ENCODE measurements at places on chromosomes 13 and 19. TPM values are rescaled to one million over a fixed set of nuclear protein-coding genes. Genes with fewer than 3 reads are reported as not detected.

- DNase-seq = peak; percentile 60
Measured at GRCh38 chr19:47111006-47111621, 2.5 kb downstream of the ZC3H4 start.

GRCh38 chr13:41780715-41781706 is 179.9 kb downstream of the VWA8 start:
- DNase-seq = no peak

GRCh38 chr13:102812611-102813287 is 13.8 kb downstream of the BIVM start:
- DNase-seq = no peak

GRCh38 chr19:14167576-14168138 is 31.3 kb upstream of the ASF1B start:
- DNase-seq = no peak

GRCh38 chr13:99725644-99726043 is 224.4 kb downstream of the TM9SF2 start:
- DNase-seq = no peak

DNA sequence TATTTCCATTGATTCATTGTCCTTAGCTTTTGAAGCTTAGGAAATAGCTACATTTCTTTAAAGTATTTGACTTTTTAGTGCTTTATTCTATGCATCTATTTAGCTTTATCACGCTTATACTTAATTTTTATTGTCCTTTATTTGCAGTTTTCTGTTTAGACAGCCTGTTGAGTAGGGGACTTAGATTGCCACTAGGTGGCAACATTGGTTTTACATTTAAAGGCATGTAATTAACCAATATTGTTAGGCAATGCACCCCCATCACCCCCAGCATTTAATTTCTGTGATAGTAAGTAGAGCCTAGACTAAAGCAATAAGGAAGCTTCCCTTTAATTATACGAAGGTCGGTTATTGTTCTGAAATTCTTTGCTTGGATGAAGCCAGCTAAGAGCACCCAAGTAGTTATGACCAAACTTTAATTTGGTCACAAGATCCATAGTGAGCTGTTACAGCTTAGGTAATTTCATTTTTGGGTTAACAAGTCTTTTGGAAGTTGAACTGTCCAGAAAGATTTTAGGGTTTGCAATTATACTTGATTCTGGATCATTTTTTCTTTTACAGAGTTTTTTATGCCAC is 36.5 kb downstream of the B3GLCT start:
- DNase-seq = peak; percentile 84

- DNase-seq = no peak
Measured at GRCh38 chr13:31885994-31886393, 145.6 kb upstream of the FRY start.

DNA sequence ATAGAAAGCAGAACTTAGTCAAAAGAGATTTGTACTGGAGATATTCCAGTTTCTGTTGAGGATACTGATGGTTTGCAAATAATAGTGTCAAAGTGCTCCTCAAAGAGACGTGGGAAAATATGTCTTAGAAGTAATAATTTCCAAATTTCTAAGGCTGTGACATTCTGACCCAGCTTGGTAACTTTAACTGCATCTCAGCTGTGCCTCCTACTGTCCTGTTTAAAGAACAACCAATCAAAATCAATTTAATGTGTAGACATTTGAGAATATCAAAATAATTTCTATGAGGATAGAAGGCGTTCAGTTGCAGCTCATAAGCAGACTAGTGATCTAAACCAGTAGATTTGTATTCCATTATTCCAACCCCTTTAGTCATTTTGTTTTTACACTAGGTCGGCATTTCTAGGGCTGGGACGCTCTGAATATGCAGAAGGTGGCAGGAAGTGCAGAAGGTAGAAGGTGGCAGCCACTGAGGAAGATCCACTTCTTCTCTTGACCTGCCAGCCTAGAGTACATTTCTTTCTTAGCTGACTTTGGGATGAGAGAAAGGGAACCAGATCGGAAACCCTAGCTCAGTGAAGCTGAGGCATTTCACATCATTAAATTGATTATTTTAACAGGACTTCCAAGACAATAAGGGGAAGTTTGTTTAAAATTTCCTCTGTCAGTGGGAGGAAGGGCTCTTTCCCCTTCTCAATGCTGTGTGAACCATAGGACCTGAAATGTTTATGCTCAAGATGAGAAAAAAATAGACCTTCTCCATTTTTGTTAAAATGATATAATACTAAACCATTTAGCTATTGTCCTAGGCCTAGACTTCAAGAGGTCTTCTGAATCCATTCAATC is 67.5 kb downstream of the COL4A1 start:
- no peak for DNase-seq

DNA sequence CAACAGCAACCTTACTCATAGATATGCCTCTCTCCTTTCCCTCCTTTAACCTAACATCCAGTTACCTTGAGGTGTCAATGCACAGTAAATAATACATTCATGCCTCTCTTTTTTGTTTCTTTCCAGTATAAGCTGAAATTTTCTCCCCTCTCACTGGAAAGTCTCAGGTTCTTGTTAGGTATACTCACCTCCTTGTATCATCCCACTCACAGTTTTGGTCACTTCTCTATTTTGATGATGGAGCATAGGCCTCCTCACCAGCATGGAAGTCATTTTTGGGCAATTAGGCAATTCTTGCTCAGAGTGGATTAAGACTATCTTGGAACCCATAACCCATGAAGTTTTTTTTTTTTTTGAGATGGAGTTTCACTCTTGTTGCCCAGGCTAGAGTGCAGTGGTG is 5.7 kb upstream of the LGALS14 start:
- no peak for DNase-seq

DNA sequence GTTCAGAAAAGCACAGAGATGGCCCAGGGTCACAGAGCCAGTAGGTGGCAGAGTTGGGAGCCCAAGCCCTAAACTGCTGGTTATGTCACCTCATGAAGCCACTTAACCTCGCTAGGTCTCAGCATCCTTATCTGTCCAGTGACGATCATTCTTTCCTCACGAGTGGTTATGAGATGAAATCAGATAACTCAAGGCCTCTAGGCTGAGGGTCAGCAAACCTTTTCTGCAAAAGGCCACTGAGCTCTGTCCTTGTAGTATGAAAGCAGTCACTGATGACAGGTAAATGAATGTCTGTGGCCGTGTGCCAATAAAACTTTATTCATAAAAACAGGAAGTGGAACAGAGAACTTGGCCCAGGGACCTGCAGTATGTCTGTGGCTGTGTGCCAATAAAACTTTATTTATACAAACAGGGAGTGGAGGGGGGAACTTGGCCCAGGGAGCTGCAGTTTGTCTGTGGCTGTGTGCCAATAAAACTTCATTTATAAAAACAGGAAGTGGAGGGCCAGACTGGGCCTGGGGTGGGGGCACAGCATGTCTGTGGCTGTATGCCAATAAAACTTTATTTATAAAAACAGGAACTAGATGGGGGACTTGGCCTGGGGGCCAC is 71.2 kb downstream of the GNG7 start:
- peak; percentile 81 for DNase-seq

- peak; percentile 56 for DNase-seq
Measured at GRCh38 chr19:16623576-16623975, 4.4 kb downstream of the MED26 start.

- DNase-seq = no peak
Measured at GRCh38 chr13:113404723-113405471, 41.0 kb upstream of the GRTP1 start.

- DNase-seq = no peak
Measured at GRCh38 chr19:13035820-13036365, 40.6 kb downstream of the NFIX start.

- DNase-seq = peak; percentile 47
Measured at GRCh38 chr13:34037636-34038540, 219.9 kb downstream of the RFC3 start.

- DNase-seq = no peak
Measured at GRCh38 chr13:50474088-50474662, 369.3 kb downstream of the DLEU7 start.

DNA sequence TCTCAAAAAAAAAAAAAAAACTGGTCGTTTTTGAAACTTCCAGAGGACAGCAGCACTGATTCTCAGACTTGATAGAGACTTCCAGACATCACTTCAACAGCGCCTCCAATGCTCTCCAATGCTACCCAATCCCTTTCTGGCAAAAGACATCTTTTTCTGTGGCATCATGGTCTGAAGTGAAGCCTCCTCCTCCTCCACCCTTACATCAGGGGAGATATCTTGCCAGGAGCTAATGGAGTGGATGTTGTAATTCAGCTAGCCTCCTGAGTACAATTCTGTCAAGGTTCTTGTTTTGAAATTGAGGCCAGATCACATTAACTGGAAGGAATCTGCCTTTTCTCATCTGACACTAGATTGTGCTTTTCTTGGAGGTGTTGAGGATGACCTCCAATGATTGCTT is 24.2 kb downstream of the FXYD5 start:
- DNase-seq = no peak

- DNase-seq = no peak
Measured at GRCh38 chr19:15268192-15268927, 36.1 kb upstream of the EPHX3 start.

- DNase-seq = no peak
Measured at GRCh38 chr13:113544071-113544891, 40.3 kb upstream of the TFDP1 start.

DNA sequence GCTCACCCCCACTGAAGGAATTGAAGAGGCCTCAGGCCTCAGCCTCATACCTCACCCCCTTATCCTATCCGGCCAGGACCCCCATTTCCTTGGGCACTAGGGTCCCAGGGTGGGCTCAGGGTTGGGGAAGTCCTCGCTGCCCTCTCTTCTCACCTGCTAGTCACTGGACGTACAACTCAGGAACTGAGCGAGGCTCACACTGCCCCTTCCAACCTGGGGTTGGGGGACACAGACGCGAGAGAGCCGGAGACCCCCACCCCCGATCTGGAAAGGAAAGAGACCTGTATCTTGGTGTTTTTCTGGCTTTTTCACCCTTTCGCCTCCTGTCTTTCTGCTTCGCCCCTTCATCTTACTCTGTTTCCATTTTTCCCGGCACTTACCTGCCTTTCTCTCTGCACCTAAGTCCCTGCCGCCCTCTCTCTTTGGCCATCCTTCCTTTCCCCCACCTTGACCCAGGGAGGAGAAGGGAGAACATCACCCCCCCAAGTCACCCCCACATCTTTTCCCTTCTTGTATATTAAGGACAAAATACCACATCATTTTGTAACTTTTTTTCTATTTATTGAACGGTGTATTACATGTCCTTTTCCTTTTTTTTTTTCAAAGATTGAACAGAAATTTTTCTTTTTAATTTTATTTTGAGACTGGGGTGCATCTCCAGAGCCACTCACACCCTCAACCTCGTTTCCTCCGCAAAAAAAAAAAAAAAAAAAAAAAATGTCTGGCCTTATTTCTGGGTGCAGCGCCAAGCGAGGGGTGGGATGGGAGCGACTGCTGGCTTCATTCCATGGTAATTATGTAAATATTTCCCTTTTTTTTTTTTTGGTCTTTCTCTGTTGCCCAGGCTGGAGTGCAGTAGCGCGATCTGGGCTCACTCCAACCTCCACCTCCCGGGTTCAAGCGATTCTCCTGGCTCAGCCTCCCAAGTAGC is 36.6 kb downstream of the ZSWIM4 start:
- no peak for DNase-seq

DNA sequence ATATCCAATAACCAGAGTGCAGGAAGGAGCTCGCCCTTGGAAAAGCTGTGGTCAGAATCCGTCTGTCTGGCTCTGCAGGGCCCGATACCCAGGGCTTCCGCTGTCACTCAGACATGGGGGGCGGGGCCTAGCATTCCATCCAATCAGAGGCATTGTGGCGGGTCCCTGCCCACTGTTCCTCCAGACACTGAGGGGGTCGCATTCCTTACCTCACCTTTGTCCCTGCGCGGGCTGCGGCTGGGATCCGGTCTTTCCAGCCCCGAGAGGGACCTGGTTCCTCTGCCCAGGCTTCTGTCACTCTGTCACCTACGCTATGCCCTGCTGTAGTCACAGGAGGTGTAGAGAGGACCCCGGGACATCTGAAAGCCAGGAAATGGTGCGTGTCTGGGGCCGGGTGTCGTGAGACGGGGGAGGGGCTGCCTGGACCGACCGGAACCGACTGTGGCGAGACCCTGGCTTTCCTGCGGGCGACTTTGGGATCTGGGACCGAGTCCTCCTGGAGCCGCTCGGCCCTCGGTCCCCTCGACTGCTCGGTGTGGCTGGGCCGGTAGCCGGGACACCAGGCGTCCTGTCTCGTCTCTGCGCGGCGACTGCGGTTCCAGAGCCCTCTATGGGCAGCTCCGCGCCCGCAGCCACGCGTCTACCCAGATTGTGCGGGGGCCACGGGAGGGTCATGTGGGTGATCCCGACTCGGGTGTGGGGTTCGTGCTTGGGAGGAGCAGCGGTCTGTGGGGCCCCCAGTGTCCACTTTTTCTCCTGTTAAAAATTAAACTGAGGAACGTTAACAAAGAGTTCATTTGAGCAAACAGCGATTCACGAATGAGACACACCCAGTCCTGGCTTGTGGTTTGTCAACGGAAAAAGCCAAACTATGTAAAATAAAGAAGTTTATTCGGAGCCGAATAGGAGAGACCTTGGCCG is at the start of gene ZNF69:
Gene ZNF69 (plus strand): TSS at position 172 of the 921 bp plus-strand sequence. CDS start 142 bp downstream, at position 314.
- peak; percentile 82 for DNase-seq

The PDX1 gene
- total RNA-seq = not detected

The CFAP97D2 gene
- not detected for total RNA-seq

The CGB1 gene
- not detected for total RNA-seq

The HS6ST3 gene
- total RNA-seq = not detected

The ZGLP1 gene
- 5.4 TPM for total RNA-seq

The TMEM59L gene
- 0.89 TPM for total RNA-seq

The ZNF578 gene
- total RNA-seq = not detected

The A1BG gene
- total RNA-seq = 24.5 TPM

The STAP2 gene
- total RNA-seq = 0.57 TPM

The PEX11G gene
- not detected for total RNA-seq

The DHDH gene
- not detected for total RNA-seq

The ANGPTL8 gene
- 1.0 TPM for total RNA-seq

The BBC3 gene
- total RNA-seq = 13.2 TPM

The CYP4F2 gene
- not detected for total RNA-seq
